SHP77 treated with DMSO at 0.1 percent for 48 hours (cell line): ENCODE measurements at places on chromosomes 12 and 14.

GRCh38 chr12:8629486-8630033 lies 16.9 kb upstream of the AICDA start:
- DNase-seq: no peak

DNA sequence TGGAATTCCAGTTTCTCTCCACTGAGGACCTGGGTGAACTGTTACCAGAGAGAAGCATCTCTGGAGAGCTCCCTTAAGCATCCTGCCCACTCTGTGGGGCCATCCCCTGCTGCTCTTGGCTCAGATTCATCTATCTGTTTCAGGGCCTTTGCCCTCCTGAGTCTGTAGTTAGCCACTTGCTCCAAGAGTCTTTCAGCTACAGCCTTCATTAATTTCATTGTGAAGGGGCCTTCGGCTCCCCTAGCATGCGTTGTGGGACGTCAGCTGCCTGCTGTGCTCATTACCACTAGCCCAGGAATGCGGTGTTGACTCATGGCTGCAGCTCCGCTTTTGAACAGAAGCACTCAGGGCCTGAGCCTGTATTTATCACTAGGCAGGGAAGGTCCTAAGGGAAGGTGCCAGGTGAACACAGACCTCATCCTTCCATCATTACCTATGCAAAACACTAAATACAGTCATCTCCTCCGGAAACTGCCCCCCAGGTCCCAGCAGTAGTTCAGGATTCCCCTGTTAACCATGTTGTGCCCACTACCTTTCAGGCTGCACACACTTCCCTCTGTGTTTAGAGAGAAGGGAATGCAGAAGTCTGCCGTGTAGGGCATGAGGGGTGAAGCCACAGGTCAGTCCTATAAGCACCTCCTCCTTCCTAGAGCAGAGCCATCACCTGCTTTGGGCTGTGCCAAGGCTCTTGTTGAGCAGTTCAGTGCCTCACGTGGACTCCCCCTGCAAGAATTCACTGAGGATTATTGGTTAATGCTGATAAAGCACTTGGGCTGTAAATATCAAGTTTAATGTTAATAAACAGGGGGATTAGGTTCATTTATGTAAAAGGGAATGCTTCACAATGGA lies 191.4 kb downstream of the CACNA1C start:
- DNase-seq: no peak

DNA sequence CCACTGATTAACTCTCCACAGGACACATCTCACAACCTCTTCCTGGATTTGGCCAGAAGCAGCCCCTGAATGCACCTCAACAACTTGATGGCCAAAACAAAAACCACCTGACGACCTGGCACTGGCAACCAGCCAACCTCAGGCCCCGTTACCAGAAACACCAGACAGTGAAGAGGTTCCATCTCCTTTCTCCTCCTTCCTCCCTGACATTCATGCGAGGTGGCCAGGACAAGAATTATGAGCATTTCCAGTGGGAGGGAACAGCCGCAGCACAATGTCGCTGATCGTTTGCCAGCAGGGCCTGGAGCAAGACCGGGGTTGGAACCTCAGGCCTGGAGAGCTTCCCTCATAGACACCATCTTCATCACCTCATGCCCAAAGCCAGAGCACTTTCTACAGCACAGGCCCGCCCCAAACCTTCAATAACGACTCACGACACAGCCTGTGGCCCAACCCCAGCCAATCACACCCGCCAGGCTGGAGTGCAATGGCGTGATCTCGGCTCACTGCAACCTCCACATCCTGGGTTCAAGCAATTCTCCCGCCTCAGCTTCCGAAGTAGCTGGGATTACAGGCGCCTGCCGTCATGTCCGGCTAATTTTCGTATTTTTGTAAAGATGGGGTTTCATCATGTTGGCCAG lies 48.7 kb downstream of the CCDC88C start:
- no peak for DNase-seq

DNA sequence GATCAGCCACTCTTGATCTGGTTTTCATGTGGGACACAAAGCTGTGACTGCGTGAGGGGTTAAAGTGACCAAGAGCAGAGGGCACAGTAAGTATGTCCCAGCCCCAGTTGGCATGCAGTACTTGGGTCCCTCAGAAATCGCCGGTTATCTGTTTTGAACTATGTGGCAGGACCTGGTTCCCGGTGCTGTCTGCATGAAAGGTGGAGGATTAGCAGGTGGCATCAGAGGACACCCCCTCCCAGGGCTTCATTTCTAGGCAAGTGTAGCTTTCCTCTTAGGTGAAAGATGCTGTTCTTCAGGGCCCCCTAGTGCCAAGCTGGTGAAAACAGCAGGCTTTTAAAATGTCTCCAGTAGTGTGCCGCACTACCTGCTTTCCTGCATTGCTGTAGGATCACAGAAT lies 57.1 kb downstream of the ATG14 start:
- peak; percentile 38 for DNase-seq

DNA sequence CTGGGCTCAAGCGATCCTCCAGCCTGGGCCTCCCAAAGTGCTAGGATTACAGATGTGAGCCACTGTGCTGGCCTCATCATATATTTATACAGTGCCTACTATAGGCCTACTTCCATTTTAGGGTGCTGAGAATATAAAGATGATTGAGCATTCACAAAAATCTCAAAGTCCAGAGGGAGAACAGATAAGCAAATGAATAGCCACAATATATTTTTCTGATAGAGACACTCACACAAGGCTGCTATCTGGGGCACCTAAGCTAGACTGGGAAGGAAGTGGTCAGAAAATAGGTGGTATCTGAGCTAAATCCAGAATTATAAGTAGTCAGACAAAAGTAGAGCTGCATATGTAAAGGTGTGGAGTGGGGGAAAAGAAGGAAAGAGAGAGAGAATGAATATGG lies 21.6 kb downstream of the PKP2 start:
- DNase-seq: no peak

GRCh38 chr14:84433961-84434360 lies 1096.0 kb upstream of the FLRT2 start:
- no peak for DNase-seq

- DNase-seq: no peak
Measured at GRCh38 chr14:59120921-59121320, 67.5 kb upstream of the DAAM1 start.

DNA sequence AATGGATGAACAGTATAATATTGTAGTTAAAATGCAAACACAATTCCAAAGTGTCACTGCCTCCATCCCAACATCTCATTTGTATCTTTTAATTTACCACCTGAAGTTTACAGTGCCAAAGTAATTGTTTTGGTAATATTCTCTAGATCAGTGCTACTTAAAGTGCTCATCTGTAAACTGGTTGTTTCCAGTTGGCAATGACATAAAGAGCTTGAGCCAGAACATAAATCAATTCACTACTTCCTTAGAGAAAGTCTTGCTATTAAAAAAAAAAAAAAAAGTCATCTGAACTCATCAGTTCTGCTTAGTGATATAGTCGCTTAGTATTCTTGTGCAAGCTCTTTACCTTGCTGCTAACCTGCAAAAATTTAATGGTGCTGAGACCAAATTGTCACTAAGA lies 16.4 kb downstream of the PLCZ1 start:
- no peak for DNase-seq

DNA sequence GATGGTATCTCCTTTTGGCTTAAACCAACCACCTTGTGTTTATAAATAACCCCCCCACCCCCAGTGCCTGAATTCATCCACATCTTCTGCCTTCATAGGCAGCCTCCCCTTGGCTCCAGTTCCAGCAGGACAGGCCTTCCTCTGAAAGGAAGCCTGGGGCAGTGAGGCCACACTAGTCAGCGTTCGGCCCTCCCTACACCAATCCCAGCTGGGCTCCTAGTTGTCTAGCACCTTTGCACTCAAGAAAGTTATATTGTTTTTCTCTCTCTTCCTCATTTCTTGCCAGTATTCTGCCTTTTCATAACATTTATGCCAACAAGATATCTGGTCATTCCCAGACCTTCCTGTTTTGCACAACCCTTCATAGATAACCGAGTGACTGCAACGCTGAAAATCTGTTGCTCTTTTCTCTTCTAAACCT lies 73.1 kb upstream of the ACTN1 start:
- DNase-seq: no peak

DNA sequence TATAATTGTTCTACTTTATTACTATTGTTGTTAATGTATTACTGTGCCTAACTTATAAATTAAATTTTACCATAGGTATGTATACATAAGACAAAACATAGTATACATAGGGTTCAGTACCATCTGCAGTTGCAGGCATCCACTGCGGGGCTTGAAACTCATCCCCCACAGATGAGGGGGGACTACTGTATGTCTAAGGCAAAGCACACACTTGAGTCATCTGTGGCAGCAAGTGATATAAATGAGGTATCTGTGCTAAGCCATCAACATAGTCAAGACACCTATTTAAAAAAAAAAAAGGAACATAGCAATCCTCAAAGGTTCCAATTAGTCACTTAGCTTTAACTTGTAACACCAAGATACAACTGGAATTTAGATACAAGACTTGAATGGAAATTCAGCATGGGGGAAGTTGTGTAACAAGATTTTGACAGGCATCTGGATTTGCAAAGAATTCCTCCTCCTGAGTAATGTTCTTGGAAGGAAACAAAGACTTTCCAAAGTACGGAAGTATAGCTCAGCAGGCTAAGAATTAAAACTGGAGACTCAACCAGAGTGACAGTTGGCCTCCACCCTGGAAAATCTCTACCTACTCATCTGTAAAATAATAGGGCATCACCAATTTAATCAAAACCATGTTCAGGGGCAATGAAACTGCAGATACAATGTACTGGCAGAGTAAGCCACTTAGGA lies 14.9 kb downstream of the DCAF5 start:
- no peak for DNase-seq

GRCh38 chr12:16849473-16849872 lies 243.5 kb upstream of the LMO3 start:
- no peak for DNase-seq

DNA sequence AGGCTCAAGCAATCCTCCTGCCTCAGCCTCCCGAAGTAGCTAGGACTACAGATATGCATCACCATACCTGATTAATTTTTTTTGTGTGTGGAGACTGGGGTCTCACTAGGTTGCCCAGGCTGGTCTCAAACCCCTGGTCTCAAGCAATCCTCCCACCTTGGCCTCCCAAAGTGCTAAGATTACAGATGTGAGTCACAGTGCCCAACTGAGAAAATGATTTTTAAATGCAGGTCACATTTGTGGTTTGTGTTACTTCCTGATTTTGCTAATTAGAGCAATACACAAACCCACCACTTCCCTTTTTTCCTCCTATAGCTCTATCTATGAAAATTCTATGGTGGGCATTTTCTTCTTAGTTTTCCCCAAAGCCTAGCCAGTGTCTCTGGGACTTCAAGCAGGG lies 45.5 kb upstream of the TMEM263 start:
- no peak for DNase-seq

DNA sequence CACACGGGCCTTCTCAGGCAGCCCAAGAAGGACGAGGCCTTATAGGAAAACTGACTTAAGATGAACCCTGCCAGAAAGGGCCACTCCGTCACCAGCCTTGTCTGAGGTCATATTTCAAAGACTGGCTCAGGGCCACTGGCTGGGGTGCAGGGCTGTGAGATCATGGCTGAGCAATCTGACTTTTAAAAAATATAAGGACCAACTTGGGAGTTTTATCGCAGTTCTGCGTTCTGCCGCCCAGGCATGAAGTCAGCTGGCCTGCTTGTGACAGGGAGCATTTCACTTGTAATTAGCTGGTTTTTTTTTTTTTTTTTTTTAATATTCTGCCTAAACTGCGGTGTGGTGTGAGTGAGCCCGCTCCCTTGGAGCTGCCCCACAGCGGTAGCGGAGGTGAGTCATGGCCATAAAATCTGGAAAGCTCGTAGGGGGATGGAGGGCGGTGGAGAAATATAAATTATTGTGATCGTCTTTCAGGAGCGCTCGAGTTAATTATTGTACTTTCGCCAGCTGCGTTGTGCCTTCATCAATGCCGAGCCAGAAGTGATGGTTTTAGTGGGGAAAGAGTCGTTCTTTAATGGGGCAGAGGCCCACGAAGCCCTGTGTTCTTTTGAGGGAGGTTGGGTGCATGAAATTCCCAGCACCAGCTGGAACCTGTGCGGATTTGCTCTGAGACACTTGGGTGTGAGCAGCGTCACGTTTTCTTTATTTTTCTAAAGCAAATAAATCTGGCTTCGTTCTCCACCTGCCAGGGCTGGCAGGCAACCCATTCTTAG lies 231.9 kb downstream of the C12orf75 start:
- DNase-seq: peak; percentile 82

- DNase-seq: no peak
Measured at GRCh38 chr14:84254290-84254689, 1275.7 kb upstream of the FLRT2 start.

DNA sequence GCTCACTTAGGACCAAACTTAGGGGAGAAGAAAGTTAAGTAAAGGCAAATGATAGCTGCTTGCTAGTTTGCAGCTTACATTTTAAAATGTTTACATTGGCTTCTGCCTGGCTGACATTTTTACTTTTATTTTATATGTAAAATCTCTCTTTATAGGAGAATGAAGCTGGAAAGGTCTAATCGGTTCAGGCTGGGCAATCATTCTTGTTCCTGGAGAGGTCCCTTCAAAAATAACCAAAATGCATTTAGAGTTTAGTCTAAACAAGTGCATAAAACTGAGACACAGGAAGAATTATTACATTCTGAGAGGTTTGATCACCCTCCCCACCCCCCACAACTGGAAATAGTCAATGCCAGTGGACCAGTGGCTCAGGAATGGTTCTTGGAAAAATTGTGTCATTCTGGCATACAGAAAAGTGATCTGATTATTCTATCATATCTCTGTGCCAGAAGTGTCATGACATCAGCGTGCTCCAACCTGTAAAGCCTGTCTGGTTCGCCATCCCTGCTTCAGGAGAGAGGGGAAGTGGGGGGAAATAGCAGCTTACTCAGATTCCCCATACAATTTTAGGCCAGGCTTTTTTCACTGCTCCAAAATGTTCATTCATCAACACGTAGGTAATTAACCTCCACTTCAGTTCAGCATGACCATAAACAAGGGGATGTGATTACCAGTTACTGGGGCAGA lies 4.2 kb downstream of the PRICKLE1 start:
- DNase-seq: no peak

DNA sequence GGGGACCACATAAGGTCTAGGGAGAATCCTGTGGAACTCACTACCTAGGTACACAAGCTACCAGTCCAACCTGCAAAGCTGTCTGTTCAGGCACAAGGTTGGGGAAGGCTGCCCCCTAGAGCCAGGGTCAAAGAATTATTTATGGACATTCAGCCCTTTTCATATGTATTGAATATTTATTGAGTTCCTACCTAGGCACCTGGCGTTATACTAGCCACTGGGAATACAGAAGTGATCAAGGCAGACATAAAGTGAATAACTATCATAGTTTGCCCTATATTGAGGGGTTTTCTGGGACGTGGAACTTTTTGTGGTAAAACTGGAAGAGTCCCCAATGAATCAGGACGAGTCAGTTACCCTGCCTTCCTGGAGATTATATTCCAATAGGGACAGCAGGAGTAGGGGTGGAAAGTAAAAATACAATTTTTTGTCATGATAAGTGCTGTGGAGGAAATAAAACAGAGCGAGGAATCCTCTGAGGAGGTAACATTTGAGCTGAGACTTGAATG lies 5.8 kb upstream of the SLC48A1 start:
- peak; percentile 56 for DNase-seq

GRCh38 chr12:100324498-100324897 lies 32.4 kb upstream of the SLC17A8 start:
- DNase-seq: no peak

DNA sequence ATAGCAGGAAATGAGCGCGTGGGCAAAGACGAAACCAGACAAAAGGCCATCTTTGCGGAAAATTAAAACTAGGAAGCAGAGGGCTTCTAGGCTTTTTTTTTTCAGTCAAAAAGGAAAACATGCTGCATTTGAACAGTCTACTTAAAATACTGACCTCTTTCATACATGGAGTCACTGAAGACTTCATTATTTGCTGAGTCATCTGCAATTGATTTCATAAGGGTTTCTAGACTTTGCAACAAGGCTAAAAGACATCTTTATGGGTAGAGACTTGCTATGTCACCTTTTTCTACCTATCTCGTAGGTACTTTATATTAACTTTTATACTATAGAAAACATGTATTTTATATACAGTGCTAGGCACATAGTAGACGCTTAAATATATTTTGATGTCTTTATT lies 238.4 kb downstream of the TMEM132D start:
- no peak for DNase-seq
